ENCODE measurements at places on chromosomes 2 and 18.

DNA sequence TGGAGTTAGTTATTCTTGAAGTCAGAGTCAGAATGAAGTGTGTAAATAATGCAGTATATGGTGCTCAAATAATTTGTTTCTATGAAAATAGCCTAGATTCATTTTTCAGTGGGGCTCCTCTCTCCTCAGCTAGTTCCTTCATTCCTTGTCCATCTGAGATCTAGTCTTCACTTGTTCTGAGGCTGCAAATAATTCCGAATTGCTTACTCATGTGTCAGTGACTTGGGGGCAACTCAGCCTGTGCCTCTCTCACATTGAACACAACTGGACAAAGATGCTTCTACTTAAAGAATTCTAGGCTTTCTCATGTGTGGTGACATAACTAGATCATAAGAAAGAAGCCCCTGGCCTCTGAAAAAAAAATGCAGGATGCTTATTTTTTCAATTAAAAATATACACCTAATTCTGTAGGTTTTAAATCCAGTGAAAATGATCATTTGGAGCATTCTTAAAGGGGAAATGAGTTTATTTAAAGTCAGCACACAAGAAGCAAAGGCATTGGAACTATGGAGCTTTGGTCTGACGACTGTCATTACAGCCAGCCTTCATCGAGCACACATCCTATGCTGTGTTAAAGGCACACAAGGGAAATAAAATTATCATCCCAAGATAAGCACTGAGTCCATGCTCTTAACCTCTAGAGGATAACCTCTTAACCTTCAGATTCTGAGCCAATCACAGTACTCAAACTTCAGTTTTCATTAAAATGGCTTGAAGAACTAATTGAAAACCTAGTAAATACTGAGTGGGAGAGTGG, 24.8 kb upstream of the SCN7A start:
- no peak for DNase-seq

GRCh38 chr2:171086352-171087290, 74.1 kb downstream of the TLK1 start:
- DNase-seq, result peak; percentile 73

DNA sequence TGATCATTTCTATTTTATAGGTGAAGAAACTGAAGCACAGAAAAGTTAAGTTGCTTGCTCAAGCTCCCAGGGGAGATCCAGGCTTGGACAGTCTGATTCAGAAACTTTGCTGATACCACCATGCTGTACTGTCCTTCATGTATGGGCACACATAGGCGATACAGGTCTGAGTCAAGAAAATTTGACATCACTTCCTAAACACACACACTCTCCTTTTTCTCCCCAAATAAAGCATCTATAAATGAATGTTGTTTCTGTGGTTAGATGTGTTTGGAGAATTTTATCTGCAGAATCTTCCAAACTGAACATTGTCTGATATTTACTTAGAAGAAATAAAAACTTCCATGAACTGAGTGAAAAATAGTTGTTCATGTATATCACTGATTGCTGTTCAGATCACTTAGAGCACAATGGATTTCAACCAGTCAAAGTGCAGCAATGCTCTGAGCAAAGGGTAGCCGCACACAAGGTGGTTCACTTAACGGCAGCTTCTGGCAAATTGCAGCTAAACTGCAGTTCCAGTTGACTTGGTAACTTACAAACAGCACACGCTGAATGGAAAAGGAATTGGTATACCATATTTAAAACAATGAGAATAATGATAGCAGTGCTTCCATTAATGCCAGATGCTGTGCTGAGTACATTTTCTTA, 10.0 kb upstream of the AGFG1 start:
- no peak for DNase-seq

DNA sequence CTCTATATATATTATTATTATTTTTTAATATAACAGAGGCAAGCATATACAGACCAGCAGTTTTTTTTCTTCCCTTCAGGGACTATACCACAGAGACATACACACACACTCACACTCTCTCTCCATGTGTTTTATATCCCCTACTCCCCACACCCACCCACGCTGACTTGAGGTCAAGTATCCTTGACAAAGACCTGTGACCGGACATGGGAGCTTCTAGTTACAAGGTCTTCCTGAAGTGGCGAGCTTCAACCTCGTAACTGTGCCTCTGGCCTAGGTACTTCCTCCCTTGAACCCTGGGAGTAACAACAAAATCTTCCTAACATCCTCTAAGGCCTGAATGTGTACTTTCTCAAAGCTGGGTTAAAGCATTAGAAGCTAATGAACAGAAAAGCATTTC, 52.5 kb downstream of the POLR1A start:
- no peak for DNase-seq

GRCh38 chr2:226790431-226790830, 9.2 kb downstream of the IRS1 start:
- no peak for DNase-seq

Data from T-helper 2 cell (primary cell).